ENCODE measurements at places on chromosomes 11 and 22.

GRCh38 chr22:35359380-35360065, 21.4 kb upstream of the HMOX1 start:
- DNase-seq, result no peak

DNA sequence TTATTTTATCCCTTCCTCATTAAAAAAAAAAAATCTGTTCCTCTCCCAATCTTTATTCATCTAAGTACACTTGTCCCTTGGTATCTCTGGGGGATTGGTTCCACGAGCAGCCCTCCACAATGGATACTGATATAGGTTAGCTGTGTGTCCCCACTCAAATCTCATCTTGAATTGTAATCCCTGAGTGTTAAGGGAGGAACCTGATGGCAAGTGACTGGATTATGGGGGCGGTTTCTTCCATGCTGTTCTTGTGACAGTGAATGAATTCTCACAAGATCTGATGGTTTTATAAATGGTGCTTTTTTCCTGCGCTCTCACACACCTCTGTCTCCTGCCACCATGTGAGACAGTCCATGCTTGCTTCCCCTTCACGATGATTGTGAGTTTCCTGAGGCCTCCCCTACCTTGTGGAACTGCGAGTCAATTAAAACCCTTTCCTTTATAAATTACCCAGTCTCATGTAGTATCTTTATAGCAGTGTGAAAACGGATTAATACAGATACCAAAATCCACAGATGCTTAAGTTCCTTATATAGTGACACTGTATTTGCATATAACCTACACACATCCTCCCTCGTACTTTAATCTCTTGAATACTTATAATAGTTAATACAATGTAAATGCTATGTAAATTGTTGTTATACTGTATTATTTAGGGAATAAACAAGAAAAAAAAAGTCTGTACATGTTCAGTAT, 62.0 kb downstream of the PACS1 start:
- DNase-seq, result no peak

DNA sequence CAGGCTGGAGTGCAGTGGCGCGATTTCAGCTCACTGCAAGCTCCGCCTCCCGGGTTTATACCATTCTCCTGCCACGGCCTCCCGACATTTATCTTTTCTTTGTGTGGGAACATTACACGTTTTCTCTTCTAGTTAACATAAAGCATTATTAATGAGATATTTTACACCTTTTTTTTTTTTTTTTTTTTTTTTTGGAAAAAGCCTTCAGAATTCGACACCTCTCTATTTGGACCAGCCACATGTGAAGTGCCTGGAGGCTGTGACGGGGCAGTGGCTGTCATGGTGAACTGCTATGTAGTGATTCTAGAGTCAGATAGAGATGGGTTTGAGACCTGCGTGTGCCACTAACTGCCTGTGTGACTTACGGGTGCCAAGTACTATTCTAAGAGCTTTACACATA, 64.3 kb downstream of the SMIM38 start:
- DNase-seq, result no peak

- peak; percentile 16 for DNase-seq
Measured at GRCh38 chr22:20087319-20088262, 7.5 kb downstream of the DGCR8 start.

DNA sequence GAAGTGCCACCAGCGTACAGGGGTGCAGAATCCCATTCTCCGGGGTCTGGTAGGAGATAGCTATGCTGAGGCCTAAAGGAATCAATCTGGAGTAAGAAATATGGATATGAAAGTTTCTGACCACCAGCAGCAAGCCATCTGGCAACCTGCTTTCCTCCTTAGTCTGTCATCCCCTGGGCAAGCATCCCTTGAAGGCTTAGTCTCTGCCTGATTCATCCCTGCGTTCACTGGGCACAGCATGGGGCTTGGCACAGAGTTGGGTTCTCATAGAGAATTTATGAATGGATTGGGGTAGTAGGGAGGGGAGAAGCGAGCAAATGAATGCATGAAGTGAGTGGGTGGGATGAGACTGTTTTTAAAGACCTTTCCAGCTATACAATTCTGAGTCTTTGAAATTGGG, 85.8 kb upstream of the NARS2 start:
- no peak for DNase-seq

- DNase-seq, result peak; percentile 93
Measured at GRCh38 chr11:64284962-64285884, at the start of gene GPR137. Gene GPR137, plus strand, starts transcription at chr11:64285848. Its CDS starts 677 bp downstream, at chr11:64286525.

DNA sequence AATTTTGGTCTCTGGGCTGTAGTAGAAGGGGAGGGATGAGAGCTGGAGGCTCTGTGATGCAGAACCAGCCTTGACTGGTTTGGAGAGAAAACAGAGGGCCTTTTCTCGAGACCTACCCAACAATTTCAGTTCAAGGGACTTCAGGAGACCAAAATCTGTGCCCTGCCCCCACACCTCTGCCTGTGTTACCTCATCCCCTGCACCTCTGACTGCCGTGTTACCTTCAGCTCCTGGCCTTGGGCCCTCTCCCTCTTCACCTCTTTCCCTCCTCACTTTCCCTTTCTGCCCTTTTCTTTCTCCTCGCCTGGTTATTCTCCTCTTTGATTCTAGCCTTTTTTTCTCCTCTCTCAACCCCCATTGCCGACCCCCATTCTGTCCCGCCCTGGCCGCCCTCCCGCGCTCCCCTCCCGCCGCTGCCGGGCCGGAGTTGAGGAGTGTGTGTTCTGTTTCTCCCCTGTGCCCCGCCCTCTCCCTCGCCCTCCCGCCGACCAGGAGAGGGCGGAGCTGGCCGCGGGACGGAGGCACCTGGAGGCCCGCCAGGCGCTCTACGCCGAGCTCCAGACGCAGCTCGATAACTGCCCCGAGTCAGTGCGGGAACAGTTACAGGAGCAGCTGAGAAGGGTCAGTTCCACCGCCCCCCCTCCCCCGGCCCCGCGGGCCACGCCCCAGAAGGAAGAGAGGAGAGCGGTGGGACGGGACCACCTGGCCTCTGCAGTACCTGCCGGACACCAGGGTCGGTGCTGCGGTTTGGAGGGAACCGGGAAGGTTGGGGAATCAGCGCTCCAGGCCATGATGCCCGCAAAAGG, 27.2 kb downstream of the PHLDB1 start:
- no peak for DNase-seq

DNA sequence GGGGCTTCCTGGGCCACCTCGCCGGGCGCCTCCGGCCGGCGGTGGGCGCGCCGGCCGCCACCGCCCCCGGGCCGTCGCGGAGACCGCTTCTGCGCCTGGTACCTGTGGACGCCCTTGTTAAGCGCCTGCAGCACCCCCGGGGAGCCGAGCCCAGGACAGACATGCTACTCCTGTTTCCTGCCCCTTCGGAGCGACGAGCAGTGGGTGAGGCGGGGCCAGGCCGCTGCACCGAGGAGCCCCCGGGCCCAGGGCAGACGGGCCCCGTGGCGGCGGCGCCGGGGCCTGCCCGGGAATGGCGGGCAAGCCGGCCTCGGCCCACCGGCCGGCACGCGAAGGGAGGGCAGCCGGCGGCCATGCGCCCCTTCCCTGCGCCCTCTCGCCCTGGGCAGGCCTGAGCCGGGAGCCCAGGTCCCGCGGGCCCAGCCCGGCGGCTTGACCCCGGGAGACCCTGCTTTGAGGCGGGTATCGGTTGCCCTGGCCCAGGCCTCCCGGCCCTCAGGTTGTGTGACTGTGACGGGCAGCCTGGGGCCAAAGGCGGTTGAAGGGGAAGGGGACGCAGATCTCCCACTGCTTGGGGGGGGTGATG, 789 bp upstream of the KDM2A start:
- DNase-seq, result peak; percentile 63

GRCh38 chr22:23526596-23527316, 53.3 kb downstream of the IGLL1 start:
- DNase-seq, result no peak

- DNase-seq, result no peak
Measured at GRCh38 chr22:46114518-46115387, 35.6 kb upstream of the PPARA start.

DNA sequence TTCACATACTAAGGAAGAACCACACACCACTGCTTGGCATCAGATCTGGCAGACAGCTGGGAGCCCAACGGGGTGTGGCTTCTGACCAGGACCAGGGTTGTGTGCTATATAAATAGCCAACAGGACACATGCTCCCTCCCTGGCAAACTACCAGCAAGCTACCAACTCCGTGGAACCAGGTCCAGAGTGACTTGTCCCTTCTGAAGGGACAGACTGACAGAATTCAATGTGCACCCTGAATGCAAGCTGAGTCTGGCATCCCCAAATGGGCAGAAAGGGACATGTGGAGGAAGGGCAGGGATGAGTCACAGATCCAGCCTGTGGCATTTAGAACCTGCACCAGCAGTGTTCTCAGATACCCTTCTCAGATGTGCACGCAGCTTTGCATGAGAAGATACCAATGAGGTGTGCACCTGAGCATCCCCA, 92.9 kb downstream of the MICAL3 start:
- DNase-seq, result no peak

GRCh38 chr22:29172216-29172615, 33.5 kb upstream of the EMID1 start:
- DNase-seq, result no peak

DNA sequence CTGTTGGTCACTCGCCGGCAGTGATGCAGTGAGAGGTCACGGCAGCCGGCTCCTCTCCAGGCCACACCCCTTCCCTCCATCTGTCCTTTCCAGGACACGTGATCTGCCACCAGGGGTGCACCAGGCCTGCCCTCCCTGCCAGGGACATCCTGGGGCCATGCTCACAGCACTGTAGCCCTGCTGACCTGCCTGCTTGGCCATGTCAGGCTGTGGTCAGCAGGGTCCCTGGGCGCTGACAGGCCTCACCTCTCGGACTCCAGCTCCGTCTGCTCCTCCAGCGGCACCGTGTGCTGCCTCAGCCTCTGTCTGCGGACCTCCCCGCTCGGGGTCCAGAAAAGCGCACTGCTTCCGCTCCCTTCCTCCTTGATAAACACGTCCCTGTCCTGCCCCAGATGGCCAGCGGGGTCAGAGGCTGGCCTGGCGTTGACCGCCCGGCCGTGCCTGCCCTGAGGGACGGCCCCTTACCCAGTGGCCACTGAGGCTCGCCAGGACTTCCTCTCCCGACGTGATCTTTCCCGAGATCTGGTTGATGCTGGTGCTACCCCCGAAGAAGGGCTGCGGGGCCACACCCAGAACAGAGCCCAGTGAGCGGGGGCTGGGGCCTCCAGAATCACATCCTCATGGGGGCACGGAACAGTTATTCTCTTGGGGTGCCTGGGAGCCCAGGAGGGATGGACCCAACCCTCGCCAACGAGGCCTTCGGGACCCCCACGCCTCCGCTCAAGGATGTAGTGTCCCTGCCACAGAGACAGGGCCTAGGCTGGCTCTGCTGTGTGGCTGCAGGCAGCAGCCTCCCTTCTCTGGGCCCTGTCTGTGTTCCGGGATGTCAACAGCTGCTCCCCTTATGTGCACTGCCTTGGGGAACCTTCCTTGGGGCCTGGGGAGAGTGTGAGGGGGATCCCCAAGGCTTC, 36.3 kb upstream of the CARS1 start:
- DNase-seq, result no peak

GRCh38 chr11:19079643-19080440, 19.3 kb upstream of the MRGPRX2 start:
- DNase-seq, result no peak

- no peak for DNase-seq
Measured at GRCh38 chr11:113313601-113314000, 782 bp upstream of the TTC12 start.

- peak; percentile 90 for DNase-seq
Measured at GRCh38 chr11:67401495-67402191, at the start of gene PPP1CA. Gene PPP1CA, minus strand, starts transcription at chr11:67401858. Its CDS starts 76 bp downstream, at chr11:67401782.

- no peak for DNase-seq
Measured at GRCh38 chr11:61685617-61685967, 5.4 kb downstream of the DAGLA start.

DNA sequence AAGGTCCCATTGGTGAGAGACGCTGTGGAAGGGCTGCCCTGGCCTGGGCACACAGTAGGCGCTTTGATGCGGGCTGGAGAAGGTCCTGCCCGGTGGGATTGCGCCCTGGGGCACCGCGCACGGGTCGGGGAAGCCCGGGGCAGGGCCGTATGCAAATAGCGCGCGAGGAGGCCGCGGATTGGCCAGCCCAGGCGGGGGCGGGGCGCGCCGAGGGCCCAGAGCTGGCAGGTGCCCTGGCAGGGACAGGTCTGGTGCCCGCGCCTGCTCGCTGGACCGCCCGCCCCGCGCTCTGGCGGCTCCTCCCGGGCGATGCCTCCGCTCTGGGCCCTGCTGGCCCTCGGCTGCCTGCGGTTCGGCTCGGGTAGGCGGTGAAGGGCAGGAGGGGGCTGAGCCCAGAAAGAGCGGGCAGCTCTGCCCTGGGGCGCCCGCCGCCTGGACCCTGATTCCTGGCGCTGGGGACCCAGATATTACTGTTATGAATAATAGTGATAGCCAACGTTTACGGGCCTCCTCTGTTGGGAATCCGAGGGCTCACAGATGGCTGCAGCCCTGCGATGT, at the start of gene UPK3A:
Gene UPK3A (plus strand): TSS at position 245 of the 558 bp plus-strand sequence. CDS start 65 bp downstream, at position 310.
- peak; percentile 58 for DNase-seq

GRCh38 chr11:120515186-120515723, 3.7 kb downstream of the GRIK4 start:
- DNase-seq, result no peak

- DNase-seq, result no peak
Measured at GRCh38 chr11:61498767-61499341, 9.7 kb upstream of the LRRC10B start.

DNA sequence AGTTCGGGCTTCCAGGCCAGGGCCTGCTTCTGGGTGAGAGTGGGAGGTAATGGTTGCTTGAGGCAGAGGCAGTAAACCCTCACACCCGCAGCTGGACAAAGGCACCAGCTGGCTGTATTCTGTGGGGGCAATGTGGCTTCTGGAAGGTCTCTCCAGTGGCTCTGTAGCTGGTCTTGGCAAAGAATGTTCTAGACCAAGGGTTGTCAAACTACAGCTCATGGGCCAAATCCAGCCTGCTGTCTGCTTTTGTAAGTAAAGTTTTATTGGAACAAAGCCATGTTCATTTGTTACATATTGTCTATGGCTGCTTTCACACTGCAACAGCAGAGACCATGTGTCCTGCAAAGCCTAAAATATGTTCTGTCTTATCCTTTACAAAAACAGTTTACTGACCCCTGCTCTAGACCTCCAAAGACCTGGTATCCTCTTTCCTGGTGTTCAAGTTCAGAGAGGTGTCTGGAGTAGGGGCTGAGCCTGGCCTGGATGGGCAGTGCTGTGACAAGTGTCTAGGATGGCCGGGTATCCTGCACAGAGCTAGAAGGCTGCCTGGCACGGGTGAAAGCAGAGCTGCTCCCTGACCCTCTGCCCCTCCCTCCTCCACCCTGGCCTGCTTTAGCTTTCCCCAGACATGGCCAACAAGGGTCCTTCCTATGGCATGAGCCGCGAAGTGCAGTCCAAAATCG, 3.4 kb downstream of the TAGLN start:
- no peak for DNase-seq

- no peak for DNase-seq
Measured at GRCh38 chr11:10087186-10087922, 206.7 kb downstream of the SBF2 start.

Measured in CD4-positive, alpha-beta T cell treated with Interleukin-17A for 1 hour (primary cell).